Kidney (tissue), 22 donors: ENCODE measurements at places on chromosomes 16 and 17.

DNA sequence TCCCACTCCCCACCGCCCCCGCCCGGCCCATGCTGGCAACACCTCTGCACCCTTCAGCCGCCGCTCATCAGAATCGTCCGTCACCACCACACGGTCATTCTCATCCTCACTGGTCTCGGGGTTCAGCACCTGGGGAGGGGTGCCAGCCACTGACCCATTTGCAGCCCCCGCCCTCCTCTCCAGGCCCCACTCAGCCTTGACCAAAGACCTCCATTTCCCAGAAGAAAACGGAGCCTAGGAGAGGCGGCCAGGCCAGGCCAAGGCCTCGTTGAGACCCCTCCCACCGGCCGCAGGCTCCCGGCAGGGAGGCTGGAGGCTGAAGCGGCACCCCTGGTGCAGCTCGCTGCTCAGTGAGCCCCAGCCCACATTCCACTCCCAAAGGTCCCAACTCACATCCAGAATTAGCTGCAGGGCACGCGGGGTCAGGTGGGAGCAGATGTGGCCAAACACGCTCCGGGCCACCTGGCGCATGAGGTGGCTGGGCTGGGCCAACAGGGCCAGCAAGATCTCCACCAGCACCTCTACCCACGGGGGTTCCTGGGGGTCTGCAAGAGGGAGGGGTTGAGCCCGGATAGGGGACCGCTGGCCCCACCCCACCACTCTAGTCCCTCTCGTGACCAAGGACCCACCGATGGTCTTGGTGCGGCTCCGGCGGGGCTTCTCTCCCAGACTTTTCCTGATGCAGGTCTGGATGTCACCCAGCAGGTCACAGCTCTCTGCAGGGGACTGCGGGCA, 9.8 kb downstream of the MYBBP1A start:
- DNase-seq: no peak

DNA sequence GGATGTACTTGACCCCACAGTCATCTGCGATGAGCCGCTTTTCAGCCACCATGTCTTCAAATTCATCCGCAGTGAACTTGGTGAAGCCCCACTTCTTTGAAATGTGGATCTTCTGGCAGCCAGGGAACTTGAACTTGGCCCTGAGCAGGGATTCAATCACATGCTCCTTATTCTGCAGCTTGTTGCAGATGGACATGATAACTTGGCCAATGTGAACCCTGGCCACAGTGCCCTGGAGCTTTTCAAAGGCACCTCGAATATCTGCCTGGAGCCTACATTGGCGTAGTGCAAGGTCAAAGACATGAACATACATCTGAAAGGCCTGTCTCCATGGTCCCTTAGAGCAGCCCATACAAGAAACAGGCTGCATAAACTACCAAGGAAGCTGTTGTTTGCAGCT, 1.8 kb upstream of the TENT4B start:
- no peak for DNase-seq

- DNase-seq: no peak
Observed at GRCh38 chr16:82651921-82652601, 25.3 kb downstream of the CDH13 start.

- DNase-seq: no peak
Observed at GRCh38 chr16:50621452-50621792, 59.7 kb downstream of the SNX20 start.

- DNase-seq: no peak
Observed at GRCh38 chr17:79513820-79514535, 96.9 kb downstream of the RBFOX3 start.

GRCh38 chr17:11896199-11896598, 101.1 kb downstream of the ZNF18 start:
- no peak for DNase-seq

DNA sequence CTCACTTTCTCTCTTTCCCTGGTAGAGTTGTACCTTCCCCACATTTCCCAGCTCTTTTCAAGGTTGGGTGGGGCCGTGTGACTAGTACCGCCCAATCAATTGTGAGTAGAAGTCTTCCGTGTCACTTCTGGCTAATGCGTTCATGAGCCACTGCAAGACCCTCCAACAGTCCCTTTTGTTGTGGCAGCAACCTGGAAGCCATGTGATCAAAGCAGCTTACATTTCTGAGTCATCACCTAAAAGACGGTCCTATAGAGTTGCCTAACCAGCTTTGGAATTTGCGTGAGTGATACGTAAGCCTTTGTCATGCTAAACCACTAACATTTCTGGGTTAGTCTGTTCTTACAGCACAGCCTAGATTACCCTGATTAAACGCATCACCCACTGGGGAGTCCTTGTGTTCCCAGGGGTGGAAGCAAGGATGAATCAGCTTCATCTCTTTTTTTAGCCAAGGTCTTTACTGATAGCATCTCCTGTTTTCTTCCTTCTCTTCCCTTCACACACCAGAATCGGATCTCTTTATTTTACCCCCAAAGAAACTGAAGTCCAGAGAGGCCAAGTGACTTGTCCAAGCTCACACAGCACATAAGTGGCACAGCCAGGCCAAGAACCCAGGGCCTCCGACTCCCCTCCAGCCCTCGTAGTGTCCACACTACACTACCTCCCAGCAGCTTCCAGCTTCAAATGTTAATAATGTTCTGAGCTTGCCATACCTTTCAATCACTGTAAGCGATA, 366.3 kb upstream of the XYLT1 start:
- no peak for DNase-seq

GRCh38 chr17:20612635-20613034, 33.1 kb downstream of the CDRT15L2 start:
- DNase-seq: no peak

GRCh38 chr17:78723001-78723796, 58.9 kb downstream of the CYTH1 start:
- peak; percentile 92 for DNase-seq

DNA sequence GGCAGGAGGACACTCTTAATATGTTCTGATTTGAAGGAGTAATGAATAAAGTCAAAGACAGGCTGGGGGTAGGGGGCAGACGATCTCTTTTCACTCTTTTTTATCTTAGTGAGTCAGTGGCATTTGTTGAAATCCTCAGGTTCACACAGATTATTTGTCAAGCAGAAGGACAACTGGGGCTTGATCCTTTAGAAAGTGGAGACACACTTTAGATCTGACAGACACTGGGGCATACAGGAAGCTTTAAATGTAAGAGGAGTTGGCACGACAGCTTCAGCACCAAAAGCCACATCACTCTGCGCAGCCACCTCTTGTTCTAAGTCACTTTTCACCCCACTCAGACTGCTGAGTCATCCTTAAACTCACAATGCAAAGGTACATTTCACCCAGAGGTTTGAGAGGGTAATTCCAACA, 121.5 kb downstream of the STXBP4 start:
- no peak for DNase-seq

DNA sequence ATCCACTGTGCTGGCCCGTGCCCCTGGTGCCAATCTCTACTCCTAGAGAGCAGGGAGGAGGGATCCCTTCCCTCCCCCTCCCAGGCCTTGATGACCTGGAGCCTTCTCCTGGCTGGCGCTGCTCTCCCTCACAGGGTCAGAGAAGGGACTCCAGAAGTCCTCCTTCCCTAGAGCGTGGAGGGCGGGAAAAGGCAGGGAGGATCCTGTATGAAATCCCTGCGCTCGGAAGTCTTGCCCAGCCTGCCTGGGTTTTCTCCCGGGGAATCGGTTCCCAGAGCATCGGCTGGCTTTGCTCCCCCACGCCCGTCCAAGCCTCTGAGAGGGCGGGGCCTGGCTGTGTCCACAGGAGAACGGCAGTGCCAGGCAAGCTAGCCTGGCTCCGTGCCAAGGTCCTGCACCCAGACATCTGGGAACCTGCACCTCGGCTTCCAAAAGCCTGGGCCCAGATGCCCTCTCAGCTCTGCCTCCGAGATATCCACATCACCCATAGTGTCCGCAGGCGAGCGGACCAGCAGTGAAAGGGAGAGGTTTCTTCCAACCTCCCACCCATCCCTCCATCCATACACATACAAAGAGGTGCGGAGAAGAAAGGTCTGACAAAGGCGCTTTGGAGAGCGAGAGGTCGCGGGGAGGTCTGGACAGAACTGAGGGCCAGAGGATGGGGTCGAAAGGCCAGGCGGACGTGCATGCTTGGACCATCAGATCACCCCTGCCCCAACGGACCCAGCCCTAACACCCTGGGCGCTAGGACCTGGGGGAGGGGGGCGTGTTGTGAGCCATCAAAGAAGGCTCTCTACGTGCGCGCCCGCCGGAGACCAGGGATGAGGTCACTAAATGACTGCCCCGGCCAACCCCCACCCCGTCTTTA, 1.1 kb downstream of the MPP2 start:
- DNase-seq: peak; percentile 92

DNA sequence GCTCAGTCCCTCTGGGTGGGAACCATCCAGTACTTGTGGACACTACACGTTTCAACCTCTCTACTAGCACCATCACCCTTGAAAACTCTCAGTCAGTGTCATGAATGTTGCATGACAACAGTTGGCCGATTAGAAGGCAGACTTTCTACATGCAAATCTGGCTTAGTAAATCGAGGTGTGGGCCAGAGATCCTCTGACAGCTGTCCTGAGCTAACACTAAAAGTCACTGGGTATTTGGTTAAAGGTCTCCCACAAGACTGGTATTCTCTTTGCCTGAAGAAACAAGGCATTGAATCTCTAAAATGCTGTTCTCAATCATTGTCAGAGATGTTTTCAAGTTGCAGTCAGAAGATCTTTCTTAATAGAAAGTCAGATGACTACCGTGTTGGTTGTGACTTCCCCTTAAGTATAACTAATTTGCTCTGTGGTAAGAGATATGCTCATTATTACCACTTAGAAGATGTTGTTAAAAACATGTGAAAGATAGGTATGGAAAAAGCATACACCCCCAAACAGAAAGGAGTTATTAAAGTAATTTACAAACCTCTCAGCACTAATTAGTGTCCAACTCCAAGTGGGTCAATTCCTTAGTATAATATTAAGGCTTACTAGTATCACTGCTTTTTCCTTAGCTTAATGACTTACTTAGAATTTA, 62.3 kb downstream of the WNT3 start:
- no peak for DNase-seq

GRCh38 chr17:77692571-77693161, 265.8 kb upstream of the TNRC6C start:
- DNase-seq: peak; percentile 58

GRCh38 chr16:525123-525519, 2.4 kb upstream of the CAPN15 start:
- DNase-seq: no peak

- no peak for DNase-seq
Observed at GRCh38 chr17:44014133-44014436, 678 bp downstream of the TMEM101 start.

DNA sequence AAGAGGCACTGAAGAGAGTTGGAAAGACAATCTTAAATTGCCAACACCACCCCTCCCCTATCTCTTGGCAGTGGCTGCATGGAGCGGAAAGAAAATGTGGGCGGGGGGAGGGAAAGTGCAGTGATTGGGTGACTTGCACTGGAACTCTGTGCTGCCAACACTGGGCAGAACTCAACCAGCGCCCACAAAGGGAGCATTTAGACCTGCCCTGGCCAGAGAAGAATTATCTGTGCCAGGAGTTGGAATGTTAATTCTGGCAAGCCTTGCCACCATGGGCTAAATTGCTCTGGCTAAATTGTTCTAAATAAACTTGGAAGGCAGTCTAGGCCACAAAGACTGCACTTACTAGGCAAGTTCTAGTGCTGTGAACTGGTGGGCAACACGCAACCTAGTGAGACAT, 6.5 kb upstream of the CCL13 start:
- no peak for DNase-seq

- no peak for DNase-seq
Observed at GRCh38 chr16:82638095-82638798, 11.5 kb downstream of the CDH13 start.

GRCh38 chr16:60748366-60748765, 1287.9 kb downstream of the CDH8 start:
- no peak for DNase-seq

DNA sequence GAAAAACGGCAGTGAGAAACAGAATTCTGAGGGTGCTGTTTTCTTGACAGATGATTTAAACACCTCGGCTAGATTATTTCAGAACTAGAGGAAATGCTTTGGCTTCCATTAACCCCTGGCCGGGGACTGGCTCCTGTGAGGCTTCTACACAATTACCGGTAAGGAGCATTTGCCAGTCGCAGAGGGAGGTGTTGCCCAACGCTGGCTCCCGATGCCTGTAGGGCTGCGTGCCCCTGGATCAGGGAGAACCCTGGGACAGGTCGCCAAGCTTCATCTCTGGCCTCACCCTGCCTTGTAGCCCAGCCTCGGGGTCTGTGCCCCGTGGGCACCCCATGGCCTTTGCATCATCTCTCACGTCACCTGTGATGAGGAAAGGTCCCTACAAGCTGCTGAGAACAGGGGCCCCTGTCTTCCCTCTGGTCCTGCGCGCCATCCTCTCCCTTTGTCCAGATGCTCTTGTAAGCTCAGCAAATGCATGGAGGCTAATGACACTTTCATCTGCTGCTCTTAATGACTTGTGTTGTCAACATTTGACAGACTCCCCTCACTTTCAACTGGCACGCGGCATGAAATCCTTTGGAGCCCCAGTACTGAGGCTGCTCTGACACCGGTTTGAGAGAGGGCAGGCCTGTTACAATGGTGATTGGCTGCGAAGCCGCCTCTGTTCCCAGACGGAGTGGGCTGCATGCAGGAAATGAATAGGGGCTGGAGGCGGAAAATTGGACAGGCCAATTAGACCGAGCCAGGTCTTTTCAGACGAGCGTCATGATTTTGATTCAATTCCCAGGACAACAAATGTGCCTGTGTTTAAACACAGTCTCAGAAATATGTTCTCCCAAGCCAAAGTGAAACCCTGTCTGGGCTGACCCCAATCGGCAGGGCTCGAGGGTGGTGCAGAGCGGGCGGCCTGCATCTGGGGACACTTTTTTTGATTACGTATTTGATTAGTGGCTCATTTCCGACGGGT, 85.5 kb upstream of the DOC2B start:
- DNase-seq: peak; percentile 80

GRCh38 chr17:77666462-77666861, 292.0 kb upstream of the TNRC6C start:
- no peak for DNase-seq

- no peak for DNase-seq
Observed at GRCh38 chr17:37844977-37845293, 79.3 kb upstream of the TBC1D3K start.

DNA sequence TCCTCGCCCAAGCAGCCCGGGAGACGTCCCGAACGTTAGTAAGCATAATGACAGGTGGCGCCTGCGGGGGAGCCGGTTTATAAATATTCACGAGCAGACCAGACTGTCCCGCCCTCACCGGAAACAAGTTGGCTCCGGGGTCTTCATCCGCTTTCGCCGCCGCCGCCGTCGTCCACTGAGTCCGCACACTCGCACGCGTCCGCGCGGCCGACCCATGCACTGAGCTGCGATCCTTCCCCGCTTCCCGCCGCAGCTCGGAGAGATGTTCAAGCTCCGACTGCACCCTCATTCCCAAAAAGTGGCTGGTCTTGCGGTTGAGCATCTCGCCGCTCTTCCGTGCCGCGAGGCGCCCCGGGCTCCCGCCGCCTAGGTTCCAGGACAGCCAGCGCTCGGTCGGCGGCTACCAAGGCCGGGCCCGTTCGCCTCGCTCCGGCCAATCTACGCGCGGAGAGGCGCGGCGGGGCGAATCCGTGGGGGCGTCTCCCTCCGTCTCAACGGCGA, 385 bp downstream of the CFAP119 start:
- DNase-seq: peak; percentile 73

- DNase-seq: no peak
Observed at GRCh38 chr17:50533185-50533584, 650 bp downstream of the EPN3 start.
